ENCODE measurements at places on chromosomes 2 and 18.
A peak's percentile ranks its signal among the peaks of the same experiment; 100 is the strongest.

DNA sequence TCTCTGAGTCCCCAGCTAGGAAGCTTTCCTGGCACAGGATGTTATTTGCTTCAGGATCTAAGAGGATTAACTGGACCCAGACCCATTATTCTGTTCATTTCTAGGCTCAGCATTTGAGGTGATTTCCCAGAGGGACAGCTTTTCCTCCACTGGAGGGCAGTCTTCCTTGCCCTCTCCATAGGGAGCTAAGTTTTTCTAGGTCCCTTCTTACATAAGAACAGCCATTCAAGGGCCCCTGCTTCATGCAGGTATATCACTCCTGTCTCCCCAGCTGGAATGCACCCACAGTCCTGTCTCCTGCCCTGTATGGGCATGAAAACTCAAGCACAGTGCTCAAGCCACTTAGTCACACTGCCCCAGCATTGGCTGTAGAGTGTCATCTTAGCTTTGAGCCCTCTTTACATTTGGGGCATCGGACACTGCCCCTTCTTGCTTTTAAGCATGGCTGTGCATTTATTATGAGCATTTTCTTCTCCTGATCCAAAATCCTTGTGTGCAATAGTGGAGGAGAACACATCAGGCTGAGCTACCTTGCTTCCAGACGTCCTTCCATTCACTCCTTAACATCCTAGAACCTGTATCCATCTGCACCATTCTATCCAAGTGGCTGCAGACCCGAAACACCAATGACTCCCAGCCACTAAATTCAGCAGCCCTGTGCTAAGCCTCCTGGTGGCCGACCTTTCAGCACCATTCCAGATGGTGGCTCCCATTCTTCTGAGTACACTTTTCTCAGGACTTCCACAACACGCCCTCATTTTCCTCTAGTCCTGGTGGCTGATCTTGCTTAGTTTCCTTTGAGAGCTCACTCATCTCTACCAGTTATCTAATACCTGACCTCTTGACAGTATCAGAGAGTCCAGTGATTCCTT is 80.0 kb downstream of the COPS8 start:
- peak; percentile 50 for DNase-seq

DNA sequence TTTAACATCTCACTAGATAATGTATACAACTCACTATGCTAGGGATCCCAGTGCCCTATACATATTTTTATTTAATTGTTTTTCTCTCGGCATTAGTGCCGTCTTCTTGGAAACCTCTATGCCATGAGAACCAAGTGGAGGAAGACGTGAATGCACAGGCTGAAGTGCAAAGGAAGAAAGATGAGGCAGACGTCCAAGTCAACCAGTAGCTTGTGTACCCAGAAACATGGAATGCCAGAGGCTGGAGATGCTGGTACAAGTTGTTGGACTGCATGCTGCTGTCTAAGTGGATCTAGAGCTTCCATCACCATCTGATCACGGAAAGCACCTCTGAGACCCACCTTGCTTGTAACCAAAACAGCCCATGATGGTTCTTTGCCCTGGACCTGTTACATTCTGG is 12.5 kb upstream of the GEMIN6 start:
- no peak for DNase-seq

DNA sequence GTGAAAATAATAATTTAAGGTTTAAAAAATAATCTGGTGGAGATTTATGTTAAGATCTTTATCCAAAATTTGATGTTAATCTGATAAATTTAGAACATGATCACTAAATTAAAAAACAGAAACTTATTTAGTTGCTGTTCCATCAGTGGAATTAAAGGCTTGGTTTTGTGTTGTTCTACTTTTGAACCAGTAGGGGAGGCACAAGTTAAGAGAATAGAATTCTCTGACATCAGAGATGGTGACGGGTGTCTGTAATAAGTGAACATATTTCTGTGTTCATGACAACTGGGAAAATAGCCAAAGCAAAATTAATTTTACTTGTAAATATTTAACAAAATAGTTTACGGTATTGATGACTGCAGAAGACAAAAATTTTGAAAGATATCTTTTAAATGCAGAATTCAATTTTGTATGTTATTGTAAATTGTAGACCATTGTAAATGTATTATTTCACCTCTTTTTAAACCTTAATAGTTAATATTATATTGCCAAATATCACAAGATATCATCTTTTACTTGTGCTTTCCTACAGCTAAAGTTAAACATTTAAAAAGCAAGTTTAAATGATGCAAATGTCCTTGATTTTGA is 106.0 kb downstream of the UBR3 start:
- DNase-seq, result peak; percentile 64

DNA sequence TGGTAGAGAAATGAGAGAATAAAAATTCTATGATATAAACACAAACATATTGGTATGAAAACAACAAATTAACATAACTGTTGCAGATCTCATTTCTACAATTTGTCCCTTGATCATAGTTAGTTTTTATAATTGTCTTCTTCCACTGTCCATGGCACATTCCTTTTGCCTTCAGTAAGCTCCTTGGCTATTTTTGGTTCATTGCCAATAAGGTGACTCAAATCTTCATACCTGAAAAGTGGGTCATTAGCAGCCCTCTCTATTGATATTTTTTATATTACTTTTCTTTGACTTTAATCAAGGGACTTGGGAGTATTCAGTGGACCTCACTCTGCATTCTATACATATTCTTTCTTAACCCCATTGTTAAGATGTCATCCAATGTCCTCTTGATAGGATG is 552.9 kb downstream of the TDRD15 start:
- DNase-seq, result no peak

GRCh38 chr18:61402726-61403125 is 69.5 kb downstream of the CDH20 start:
- DNase-seq, result no peak

- no peak for DNase-seq
Measured at GRCh38 chr2:103792042-103792441, 1030.2 kb downstream of the TMEM182 start.

- DNase-seq, result no peak
Measured at GRCh38 chr2:181178130-181178529, 197.7 kb downstream of the UBE2E3 start.

DNA sequence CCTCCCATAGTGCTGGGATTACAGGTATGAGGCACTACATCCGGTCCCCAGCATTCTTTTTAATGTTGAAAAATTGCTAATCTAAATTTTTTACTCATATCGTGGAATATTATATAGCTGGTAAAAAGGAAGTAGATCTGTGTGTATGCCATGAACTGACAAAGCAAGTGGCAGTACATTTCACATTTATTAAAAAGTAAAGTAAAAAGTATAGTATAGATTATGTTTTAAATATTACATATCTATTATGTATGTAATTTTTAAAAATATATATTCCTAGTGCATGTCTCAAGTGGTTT is 25.1 kb downstream of the PLEKHB2 start:
- no peak for DNase-seq

- no peak for DNase-seq
Measured at GRCh38 chr2:215032153-215032552, 106.3 kb downstream of the ABCA12 start.

DNA sequence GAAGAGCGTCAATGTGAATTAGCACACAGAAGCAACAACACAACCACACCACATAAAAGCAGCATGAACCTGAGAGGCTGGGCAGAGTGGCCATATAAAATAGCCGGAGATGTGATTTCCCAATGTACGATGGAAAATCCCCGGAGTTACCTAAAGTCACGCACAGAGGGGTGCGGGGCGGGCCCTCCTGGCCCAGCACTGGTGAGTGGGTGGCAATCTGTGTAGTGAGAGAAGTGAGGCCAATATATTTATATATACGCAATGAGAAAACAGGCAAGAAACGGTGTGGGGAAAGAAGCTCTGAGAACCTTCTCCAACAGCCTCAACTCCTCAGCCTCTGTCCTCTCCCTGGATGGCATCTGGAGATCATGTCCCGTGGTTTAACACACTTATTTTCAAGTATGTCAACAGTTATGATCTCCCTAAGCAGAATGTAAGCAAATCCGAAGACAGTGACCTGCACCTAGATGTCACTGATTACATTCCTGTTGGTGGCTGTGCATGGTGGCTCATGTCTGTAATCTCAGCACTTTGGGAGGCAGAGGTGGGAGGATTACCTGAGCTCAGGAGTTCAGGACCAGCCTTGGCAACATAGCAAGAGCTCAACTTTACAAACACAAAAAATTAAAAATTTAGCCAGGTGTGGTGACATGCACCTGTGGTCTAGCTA is 41.6 kb downstream of the CRACDL start:
- no peak for DNase-seq

GRCh38 chr18:79803611-79804051 is 5.9 kb downstream of the KCNG2 start:
- DNase-seq, result no peak

DNA sequence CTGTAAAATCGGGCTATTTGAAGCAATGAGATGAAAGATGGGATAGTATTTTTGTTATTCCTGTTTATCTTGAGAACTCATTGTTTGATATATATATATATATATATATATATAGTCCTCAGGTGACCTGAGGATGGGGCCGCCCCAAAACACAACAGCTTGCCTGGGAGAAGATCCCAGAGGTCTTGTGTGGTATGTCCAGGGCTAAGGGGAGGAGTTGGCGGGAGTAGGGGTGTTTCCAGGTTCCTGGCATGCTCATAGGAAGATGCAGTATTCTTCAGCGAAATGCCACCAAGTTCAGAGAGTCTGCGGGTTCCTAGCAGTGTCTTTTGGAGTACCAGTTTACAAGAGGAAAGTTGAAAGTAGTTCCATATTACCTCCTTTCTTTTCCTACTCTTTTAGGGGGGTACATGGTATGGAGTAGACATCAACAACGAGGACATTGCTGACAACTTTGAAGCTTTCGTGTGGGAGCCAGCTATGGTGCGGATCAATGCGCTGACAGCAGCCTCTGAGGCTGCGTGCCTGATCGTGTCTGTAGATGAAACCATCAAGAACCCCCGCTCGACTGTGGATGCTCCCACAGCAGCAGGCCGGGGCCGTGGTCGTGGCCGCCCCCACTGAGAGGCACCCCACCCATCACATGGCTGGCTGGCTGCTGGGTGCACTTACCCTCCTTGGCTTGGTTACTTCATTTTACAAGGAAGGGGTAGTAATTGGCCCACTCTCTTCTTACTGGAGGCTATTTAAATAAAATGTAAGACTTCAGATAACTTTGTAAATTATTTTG is 18.3 kb downstream of the CCT7 start:
- no peak for DNase-seq

GRCh38 chr18:58247363-58247834 is 203.4 kb downstream of the NEDD4L start:
- no peak for DNase-seq

- no peak for DNase-seq
Measured at GRCh38 chr2:239204876-239205468, 195.8 kb downstream of the HDAC4 start.

DNA sequence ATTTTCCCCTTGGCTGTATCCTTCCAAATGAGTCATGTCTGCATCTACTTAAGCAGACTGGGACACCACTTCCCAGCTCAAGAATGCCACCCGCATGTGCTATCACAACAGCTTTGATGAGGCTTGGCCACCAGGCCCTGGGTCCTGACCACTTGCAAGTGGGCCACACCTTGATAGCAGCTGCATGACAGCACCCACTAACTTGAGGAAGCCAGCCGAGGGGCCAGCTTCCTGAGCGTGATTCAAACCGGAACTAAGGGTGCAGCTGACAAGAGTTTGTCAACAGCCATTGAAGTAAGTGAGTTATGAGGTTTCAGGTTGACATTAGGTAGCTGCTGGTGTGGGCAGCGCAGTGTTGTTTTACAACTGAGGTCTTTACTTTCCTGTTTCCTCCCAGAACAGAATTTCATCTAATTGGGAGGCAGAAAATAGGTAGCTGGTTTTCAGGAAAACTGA is 54.4 kb downstream of the EPHA4 start:
- DNase-seq, result peak; percentile 61

- peak; percentile 81 for DNase-seq
Measured at GRCh38 chr2:85655961-85656417, 12.0 kb downstream of the SFTPB start.

- DNase-seq, result no peak
Measured at GRCh38 chr18:32156855-32157254, 33.0 kb upstream of the MEP1B start.

GRCh38 chr18:70469916-70470315 is 181.1 kb downstream of the SOCS6 start:
- DNase-seq, result no peak

DNA sequence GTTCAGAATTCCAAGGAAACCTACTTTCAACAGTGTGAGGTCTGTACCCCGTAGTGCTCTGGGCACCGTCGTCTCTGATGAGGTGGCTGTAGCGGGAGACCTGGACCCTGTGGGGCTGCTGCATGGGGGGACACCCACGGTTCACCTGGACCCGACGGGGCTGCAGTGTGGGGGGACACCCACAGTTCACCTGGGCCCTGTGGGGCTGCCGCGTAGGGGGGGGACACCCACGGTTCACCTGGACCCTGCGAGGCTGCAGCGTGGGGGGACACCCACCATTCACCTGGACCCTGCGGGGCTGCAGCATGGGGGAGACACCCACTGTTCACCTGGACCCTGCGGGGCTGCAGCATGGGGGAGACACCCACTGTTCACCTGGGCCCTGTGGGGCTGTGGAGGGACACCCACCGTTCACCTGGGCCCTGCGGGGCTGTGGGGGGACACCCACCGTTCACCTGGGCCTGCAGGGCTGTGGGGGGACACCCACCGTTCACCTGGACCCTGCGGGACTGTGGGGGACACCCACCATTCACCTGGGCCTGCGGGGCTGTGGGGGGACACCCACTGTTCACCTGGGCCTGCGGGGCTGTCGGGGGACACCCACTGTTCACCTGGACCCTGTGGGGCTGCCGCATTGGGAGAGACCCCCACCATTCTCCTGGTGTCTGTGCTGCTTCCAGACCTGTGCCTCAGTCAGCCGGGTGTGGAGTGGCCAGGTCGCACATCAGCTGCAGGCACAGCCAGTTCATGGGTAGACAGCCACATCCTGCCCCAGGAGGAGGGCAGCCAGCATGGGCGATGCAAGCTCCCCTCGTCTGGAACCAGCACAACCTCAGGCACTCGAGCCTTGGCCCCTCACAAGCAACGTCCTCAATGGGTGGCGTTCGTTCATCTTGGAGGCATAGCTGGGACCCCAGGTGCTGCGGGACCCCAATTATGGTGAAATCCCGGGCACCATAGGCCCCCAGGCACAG is 114.5 kb downstream of the TMEM18 start:
- no peak for DNase-seq
